ENCODE measurements at places on chromosomes 2 and 18.
A peak's percentile ranks its signal among the peaks of the same experiment; 100 is the strongest.

DNA sequence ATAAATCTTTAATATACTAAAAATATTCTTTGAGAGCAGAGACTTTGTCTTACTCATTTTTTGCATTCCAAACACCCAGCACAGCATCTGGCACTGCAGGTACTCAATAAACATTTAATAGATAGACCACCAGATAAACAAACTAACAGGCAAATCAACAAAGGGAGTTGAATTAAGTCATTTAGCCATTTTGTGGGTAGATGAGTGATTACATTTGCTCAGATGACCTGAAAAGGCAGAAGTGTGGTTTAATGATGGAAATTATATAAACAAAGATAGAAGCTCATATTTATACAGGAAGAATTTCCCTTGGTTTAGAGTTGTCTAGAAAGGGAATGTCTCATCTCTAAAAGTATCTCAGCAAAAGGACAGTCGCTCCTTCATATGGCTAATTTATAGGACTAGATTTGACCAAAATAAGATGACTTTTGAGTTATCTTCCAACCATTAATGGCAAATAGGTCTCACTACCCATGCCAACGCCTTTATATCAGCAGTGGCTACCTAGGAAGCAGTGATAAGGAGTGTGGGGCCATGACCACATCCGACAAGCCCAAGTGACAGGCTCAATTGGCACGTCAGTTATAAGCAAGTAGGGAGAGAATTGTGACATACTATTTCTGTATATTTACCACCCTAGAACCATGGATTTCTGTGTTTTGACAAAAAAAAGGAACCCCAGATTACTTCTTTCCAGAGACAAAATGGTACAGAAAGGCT, 173.5 kb downstream of the ATAD2B start:
- no peak for DNase-seq

DNA sequence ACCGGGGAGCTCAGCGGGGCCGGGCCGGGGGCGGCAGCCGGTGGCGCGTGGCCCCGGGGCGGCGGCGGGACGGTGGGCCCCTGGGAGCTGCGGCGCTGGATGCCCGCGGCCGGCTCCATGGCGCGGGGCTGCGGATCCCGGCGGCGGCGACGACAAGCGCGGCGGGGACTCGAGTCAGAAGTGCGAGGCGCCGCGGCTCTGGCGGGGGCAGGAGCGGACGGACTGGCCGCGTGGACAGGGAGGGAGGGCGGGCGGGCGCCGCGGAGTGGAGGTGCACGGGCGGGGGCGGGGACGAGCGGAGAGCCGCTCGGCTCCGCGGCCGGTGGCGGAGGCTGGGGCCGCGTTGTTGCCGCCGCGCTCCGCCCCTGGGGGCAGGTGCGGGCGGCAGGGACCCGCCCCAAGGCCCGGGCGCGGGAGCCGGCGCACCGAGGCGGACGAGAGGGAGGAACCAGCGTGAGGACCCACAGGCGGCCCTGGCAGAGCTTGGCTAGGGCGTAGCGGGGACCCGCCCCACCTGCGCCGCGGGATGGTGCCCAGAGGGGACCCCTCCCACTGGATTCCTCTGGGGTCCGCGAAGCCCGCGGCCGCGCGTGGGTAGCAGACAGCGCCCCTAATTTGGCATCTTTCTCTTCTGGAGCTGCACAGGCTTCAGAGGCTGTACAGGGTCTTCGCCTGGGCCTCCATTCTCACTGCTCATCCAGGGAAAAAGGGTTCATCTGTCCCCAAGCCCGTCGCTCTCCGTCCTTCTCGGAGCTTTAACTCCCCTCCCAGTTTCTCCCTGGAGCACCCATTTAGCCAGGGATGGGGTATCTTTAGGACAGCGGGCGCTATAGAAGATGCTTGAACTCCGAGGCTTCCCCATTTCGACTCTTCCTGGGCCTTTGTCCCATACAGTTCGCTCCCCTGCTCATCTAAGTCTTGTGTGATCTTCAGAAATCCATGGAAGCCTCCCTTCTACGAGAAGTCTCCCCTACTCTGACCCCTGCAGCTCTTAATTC, at the start of gene TMEM163:
TMEM163 (minus strand) TSS at position 184 of the 998 bp plus-strand sequence.
- DNase-seq, result peak; percentile 22

- no peak for DNase-seq
Measured at GRCh38 chr2:200509235-200509611, 645 bp downstream of the KCTD18 start.

- DNase-seq, result peak; percentile 9
Measured at GRCh38 chr2:38260972-38261371, 116.1 kb downstream of the ATL2 start.

DNA sequence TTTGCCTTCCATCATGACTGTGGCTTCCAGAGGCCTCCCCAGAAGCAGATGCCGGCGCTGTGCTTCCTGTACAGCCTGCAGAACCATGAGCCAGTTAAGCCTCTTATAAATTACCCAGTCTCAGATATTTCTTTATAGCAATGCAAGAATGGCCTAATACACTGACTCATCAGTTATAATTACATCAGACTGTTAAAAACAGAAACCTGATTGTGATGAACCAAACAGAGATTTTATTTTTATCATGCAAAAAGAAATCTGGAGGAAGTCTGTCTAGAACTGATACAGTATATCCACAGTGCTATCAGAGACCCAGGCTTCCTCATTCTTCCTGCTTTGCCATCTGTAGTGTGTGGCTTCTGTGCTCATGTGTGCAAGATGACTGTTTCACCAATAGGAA, 93.4 kb upstream of the MEX3C start:
- no peak for DNase-seq

DNA sequence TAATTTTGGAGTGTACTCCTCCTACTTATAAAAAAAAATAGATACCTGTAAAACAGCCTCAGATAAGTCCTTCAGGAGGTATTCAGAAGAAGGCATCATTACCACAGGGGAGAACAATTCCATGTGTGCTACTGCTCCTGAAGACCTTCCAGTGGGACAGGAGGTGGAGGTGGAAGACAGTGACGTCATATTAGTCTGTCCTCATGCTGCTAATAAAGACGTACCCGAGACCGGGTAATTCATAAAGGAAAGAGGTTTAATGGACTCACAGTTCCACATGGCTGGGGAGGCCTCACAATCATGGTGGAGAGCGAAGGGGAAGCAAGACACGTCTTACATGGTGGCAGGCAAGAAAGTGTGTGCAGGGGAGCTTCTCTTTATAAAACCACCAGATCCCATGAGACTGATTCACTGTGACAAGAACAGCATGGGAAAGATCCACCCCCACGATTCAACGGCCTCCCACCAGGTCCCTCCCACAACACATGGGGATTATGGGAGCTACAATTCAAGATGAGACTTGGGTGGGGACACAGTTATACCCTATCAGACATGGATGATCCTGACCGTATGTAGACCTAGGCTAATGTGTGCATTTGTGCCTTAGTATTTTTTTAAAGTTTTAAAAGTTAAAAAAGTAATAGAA, 98.4 kb downstream of the NDUFA10 start:
- no peak for DNase-seq

DNA sequence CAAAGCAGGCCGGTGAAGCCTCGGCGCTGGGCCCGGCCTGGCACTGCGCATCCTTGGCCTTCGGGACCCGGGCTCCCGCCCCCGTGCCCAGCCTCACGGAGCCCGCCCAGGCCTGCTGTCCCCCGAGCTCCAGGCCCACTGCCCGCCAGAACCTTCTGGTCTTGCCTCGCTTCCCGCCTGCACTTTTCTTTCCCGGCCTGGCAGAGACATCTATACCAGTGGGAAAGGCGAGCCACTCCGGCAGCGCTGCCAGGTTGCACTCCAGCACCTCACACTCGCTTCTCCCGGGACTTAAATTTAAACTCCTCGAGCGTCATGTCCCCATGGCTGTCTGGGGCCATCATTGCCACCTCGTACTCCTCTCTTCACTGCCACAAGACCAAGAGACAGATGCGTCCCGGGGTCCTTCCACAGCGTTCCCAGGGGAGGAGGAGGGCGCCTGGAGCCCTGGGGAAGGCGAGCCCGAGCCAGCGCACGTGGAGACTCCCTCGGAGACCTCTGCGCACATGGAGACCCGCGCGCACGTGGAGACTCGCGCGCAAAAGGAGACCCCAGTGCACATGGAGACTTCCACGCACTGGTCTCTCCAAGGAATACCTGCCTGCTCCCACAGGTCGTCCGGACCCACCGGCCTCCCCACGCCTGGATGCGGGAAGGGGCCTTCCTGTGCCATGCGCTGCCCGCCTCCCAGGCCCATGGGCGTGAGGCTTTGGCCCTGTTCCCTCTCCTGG, 253.1 kb upstream of the SALL3 start:
- no peak for DNase-seq

DNA sequence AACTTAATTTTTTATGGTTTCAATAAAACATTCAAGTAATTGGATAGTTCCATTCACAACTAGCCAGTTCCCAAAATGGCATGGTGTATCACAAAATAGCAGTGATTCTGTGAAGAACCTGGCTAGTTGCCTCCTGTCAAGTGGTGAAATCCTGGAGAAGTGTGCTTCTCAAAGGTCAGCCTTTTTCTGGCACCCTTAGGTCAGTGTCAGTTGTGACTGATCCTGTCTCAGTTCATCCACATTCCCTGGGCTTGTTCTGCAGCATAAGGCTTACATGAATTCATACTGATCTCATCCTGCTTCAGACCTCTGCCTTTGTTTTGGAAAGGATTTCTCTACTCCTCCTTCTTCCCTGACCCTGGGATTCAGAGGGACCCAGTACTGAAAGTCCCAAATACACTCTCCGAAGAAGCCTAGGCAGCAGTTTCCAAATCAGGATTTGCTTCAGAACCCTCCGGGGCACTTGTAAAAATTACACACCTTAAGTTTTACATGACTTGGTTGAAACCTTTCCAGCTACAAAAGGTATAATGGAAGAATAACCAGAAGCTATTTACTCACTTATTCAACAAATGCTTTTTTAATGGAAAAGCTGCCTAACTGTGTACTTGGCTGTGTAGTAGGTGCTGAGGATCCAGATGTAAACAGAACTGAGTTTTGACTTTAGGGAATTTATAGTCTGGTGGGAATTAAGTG, 11.0 kb downstream of the MAP3K20 start:
- DNase-seq, result no peak

GRCh38 chr2:147325990-147326389, 518.8 kb upstream of the ACVR2A start:
- DNase-seq, result no peak

DNA sequence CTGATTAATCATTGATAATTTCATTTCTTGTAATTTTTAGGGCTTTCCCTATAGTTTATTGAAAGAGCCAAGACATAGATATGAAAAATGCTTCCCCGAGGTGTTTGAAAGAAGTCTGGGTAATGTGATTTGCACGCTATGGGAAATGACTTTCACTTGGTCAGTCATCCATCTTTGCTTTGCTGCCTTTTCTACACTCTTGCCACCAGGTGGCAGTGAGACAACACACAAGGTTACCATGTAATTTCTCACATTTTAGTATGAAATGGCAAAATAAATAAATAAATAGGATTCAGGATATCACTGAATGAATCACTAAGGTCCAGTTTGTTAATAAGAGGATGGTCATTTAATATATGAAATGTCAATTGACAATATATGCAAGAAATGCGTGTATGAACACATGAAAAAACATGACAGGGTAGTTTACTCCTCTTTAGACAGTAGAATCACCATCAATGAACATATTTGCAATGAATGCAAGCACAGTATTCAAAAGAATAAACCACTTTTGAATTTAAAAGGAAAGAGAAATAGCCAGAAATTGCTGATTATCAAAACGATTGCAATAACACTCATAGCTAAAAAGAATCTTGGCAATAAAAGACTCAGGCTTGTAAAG, 52.2 kb upstream of the KCNH7 start:
- DNase-seq, result no peak

- DNase-seq, result no peak
Measured at GRCh38 chr2:240730501-240731177, 39.0 kb downstream of the AQP12A start.

DNA sequence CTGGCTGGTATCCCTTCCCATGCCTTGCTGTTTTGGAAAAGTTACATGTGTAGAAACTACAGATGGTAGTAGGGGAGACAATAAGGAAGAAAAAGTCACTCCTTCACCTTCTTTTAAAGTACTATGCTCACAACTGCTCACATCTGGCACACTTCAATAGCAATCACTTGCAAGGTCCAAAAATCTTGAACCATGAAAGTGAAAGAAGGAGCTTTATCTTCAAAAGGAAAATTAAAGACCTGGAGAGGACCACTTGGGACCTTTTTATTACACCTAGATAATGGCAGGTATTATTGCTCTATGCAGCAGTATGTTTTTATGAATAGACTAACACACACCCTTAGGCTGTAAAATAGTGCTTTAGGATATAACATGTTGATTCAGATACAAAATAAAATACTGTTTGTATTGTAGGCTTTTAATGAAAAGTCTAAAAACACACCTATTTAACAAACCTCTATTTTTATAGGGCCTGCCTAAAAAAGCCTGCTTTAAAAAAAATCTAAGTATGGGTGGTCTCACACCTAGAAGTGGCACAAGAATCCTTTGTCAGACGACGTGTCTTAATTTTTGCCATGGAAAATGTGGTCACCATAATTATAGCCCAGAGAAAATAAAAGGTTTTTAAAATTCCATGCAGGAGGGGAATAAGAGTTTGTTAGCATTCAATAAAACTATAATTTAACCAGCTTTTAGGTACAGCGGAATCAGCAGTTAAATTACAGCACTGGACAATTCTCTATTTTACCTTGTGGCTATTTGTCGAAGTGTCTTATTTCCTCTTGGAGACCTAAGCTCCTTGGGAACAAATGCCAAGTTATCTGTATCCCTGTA, 124.0 kb downstream of the BCL2 start:
- DNase-seq, result no peak

DNA sequence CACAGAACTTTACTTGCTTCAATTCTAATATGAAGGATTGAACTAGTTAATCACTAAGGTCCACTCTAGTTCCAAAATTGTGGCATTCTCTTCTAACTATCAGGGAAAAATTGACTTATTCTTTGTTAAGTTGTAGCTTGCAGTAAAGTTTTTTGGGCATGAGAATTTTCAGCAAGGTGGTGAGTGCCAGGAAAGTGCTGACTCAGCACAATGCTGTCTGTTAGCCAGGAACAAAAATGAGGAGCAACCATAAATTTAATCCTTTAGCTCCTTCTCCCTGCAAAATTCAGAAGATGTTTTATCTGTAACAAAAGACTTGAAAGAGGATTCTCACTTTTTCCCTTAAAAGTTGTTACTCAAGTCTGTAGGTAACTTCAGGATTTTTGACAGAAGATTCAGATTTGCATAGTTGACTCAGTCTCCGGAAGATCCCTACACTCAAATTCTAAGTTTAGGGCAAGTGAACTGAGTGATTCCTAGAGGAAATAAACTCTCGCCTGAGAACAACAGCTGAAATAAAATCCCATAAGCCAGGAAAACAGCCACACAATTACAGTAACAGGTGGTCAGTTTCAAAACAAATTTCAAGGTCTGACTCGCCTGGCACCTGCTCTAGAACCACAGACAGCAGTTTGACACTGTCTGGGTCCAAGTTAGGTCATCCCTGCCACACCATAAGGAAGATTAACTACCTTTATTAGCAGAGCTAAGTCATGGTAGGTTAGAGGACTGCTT, 20.2 kb upstream of the DARS1 start:
- no peak for DNase-seq
